Endothelial cell (in vitro differentiated cells): ENCODE measurements at places on chromosomes 5 and 9.

GRCh38 chr9:133880136-133880535, 112.0 kb downstream of the VAV2 start:
- DNase-seq = no peak

- DNase-seq = no peak
These were observed at the start of gene LTC4S for GRCh38 chr5:179793468-179794139. Gene LTC4S (plus strand): TSS chr5:179793986. CDS start chr5:179794081, 95 bp downstream.

DNA sequence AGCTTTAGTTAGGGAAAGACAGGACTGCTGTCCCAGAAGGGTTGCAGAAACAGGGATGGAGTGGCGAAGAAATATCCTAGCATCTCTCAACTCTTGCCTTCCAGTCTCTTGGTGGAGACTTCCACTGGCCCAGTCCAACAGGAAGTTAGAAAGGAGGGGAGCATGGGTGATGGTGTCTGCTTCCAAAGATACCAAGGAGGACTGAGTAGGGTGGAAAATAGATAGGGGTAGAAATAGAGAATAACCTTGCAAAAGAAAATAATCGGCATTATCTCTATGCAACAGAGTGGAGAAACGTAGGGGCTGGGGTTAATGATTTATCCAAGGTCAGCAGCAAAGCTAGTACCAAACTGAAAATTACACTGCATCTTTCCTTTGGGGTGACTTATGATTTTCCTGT, 242.3 kb downstream of the PSAT1 start:
- no peak for DNase-seq

DNA sequence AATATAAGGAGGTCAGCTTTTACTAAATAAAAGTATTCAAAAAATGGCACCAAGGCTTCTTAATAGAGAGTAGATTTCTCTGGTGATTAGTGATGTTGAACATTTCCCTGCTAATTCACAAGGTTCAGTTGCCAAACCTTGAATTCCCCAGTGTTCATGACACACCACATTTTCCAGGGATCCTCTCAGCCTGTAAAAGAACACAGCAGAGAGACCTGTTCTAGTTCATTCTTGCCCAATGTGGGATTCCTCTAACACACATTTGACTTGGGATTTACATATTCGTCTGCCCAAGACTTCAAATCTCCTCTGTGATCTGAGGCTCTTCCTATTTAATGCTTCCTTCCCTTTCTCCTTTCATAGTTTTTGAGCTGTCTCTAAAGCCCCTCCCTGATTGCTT, 273.2 kb upstream of the CDH9 start:
- DNase-seq = no peak

GRCh38 chr9:105245891-105246161, 1.4 kb downstream of the SLC44A1 start:
- no peak for DNase-seq

DNA sequence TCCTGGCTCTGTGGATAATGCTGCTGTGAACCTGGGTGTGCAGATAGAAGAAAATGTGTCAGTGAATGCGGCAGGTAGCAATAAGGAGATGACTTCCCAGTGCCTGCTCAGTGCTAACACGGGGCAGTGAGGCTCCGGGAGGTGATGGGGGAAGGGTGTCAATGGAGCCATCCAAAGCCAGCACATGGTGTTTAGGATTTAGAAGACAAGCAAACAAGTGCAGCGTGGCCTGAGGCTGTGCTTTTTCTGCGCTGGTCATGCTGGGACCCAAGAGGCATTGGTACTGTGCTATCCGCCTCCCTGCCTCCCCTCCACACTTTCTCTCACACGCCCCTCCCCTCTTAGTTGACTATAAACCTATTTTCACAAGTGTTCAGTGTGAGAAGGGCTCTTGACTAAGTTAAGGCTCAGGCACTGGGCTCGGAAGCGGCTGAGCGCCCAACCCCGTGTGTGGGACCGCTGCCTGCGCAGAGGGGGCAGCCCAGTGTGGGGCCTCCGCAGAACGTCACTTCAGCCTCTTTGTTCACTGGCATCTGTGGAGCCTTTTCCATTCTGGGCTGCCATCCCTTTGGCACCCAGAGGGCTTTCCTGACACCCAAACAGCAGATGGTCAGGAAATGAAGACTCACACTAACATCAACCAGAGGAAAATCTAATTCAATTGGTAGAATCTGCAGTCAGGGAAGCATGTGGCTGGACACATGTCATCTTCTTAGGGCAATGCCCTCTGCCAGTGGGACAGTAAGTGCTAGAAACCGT, 21.8 kb upstream of the NINJ1 start:
- DNase-seq = no peak
